IPS-NIHi11 (cell line): ENCODE measurements at places on chromosomes 12 and 14.
A peak's percentile ranks its signal among the peaks of the same experiment; 100 is the strongest.

DNA sequence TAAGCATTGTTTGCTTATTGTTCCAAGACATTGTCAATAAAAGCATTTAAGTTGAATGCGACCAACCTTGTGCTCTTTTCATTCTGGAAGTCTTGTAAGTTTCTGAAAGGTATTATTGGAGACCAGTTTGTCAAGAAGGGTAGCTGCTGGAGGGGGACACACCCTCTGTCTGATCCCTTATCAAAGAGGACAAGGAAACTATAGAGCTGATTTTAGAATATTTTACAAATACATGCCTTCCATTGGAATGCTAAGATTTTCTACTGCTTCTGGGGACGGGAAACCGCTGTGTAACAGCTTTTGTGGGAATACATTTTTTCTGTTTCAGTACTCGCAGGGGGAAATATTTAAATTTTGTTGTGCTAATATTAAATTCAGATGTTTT lies 3.5 kb downstream of the FOS start:
- DNase-seq = no peak

GRCh38 chr14:98826618-98827017 lies 445.4 kb downstream of the BCL11B start:
- DNase-seq = no peak

GRCh38 chr14:93987376-93987775 lies 9.7 kb upstream of the CCDC197 start:
- peak; percentile 60 for DNase-seq

- no peak for DNase-seq
These were observed 54.7 kb downstream of the PLEKHG3 start for GRCh38 chr14:64758691-64759554.

DNA sequence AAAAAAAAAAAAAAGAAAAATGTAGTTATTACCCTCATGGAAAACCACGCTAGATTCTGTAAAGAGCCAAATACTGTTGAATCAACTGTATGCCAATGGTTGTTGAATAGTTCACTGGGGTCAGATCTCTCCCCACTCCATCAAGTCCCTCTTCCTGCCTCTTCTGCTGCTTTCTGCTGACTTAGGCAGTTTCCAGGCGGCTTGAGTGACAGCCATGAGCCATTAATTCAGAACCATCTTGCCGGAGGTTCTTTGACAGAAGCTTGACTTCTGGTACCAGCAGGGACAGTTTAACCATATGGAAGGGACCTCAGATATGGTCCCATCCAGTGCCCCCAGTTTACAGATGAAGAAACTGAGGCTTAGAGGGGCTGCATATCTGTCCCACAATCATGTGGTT lies 34.5 kb downstream of the TSPAN11 start:
- DNase-seq = no peak

DNA sequence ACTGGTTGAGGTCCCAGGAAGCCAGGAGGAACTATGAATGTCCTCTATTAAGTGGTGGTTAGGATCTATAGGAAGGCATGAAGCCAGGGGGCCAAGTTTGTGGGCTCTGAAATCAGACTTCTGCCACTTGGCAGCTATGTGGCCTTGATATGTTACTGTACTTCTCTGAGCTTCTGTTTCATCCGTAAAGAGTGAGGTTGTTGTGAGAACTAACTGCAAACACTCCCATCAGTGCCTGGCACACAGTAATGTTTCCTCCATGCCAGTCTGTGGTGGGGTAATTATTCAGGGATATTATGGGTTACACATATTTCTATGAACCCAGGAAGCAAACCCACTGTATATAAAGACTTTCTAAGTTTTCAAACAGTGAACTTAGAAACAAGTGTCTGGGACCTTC lies 57.4 kb downstream of the PLXNC1 start:
- DNase-seq = no peak

- no peak for DNase-seq
These were observed 9.6 kb downstream of the PTPN6 start for GRCh38 chr12:6960593-6961277.

DNA sequence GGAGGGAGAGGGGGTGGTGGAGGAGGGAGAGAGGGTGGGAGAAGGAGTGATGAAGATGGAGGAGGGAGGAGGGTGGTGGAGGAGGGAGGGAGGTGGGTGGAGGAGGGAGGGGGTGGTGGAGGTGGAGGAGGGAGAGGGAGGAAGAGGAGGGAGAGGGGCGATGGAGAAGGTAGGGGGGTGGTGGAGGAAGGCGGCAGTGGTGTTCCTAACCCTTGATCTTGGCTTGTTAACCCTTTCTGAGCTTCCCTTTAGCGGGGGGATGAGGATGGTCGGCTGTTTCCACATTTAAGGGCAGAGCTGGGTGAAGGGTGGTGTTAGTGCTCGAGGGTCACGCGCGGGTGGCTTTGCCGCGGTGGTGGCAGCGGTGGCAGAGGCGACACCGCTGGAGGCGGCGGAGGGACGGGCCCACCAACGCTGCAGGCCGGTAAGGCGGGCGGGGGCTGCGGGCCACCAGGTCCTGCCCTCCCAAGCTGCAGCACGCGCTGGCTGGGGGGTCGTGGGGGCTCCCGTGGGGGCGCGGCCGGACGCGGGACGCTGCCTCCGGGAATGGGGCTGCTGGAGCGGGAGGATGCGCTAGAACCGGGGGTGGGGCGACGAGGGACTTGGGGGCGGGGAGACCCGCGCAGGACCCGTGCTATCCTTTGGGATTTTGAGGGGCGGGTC lies 156.3 kb downstream of the PTPN11 start:
- DNase-seq = no peak

DNA sequence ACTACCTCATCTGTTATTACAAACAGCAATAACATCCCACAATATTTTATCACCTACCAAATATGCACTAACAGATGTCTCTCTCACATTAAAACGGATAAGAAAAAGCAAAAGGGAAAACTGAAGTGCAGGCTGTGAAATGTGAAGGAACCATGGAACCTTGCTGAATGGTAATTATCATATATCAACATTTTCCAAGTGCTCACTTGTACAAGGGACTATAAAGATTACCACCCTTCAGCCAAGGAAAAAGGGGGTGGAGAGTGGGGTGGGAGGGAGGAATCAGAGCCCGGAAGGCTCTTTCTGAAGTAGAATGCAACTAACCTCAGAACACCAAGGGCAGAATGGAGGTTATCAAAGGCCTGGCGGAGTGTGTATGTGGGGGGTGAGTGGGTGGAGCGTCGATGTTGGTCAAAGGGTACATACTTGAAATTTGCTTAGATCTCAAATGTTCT lies 1.2 kb downstream of the SNX6 start:
- DNase-seq = no peak
